ENCODE measurements at places on chromosomes 6 and 20. TPM values are rescaled to one million over a fixed set of nuclear protein-coding genes. Genes with fewer than 3 reads are reported as not detected.

DNA sequence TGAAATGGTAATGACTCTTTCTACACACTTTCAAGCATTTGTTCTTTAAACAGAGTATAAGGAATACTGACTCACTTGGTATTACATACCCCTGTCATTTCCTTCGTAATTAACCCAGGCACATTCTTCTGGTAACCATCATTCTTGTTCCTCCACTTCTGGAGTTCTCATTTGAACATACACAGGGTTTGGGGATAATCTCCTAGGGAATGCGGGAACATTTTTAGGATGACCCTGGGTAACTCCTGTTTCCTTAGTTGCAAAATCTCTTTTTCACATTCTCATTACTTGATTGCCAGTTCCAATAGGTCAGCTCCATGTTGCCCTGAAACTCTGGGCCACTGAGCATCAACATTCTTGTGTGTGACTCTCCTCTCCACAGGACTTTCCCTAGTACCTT is 51.5 kb upstream of the E2F3 start:
- no peak for DNase-seq

The KHDC1L gene
- total RNA-seq = not detected

GRCh38 chr20:63940071-63940471 is 16.1 kb downstream of the UCKL1 start:
- DNase-seq = no peak

GRCh38 chr6:162615016-162615705 is 112.4 kb downstream of the PRKN start:
- no peak for DNase-seq

GRCh38 chr6:79115553-79116182 is 37.6 kb upstream of the PHIP start:
- no peak for DNase-seq

DNA sequence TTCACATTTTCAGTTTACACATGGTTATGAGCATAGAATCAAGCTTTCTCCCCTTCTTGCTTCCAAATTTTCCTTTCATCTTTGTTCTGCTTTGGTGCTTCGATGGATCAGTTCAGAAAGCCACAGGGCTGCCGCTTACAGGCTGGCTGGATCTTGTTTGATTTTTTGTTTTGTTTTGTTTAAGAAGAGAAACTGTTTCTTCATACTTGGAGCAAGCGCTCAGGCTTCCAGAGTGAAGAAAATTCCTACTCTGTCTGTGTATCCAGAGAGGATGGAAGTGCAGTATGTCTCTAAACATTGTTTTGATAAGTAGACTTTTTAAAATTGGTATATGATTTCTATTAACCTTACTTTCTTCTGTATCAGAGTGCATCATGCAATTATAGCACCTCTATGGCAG is 66.9 kb downstream of the ARID1B start:
- DNase-seq = no peak

GRCh38 chr6:3290149-3290930 is 31.6 kb downstream of the PSMG4 start:
- peak; percentile 11 for DNase-seq

DNA sequence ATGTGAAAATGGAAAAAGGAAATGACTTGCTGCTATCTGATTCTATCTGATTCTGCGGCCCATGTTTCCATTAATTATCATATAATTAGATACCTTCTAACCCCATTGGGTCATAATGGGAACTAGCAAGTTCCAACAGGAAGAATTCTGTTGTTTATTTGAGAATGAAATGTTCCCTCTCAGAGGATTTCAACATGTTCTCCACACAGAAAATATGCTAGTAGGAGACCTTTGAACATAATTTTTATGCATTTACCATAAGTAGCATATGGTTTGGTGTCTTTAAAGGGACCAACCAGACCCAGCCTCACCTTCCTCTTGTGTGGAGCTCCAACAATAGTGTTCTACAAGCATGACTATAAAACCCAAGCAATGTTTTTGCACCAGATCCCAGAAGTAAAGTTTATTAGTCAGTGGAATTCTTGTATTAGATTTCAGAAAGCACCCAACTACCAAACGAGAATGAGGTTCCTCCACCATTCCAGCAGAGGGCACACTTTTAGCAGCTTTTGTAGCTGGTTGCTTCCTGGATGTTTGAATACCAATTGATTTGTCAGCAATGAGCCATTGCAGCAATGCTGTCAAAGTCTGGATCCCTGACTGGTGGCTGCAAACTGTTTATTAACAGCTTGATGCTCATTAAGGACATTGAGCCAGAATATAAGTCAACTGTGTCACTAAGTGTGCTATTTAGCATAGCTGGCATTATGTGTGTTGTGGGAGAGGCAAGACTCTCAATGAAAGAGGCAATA is 143.6 kb upstream of the GJE1 start:
- DNase-seq = no peak

DNA sequence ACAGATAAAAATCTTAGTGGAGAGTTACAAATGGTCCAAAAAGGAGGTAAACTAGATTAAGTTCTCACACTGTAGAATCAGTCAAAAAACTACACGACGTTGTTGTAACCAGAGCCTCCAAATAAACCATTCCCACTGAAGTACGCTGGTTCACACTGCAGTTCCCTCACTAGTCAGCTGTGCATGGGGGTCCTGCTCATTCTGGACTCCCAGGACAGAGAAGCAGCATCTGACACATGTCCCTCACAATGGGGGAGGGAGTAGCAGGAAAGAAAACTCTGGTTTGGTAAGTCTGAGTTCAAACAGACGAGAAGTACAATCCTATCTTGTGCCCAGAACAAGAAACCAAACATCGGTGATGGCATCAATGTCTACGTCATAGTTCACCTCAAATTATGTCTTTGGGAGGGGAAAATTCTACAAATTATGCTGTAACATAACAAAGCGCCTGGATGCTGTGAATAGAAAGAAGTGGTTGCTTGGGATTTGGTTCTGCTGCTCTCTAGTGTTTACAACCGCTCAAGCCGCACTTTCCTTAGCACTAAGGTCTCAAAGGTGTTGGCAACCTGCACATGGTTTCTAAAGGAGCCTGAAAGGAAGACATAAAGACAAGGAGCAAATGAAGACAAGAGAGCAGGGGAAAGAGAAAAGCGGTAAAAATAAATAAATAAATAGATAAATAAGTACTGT is 208.0 kb downstream of the GMDS start:
- no peak for DNase-seq

DNA sequence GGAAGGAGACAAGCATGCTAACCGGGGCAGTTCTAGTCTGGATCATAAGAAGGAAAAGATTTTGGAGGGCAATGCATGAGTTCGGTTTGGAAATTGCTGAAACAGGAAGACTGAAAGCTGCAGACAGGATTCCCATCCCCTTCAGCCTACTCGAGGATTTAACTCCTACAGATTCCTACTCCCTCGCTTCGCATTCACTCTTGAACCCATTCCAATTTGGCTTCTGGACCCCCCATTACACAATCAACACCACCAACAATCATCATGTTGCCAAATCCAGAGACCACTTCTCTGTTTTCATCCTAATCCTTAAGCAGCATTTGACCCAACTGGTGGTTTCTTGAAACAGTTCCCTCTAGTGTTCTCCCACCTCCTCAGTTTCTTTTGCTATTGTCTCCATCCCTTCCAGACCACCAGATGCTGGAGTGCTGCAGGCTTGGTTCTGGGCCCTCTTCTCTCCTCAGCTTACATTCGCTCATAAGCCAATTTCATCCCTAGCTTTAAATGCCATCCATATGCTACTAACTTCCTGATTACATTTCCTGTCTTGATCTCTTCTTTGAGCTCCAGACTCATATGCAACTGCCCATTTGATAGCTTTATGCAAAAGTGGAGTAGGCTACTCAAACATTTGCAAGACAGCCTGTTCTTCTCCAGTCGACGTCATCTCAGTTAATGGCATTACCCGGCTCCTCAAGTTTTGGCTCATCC is 66.5 kb downstream of the DTNBP1 start:
- DNase-seq = no peak

DNA sequence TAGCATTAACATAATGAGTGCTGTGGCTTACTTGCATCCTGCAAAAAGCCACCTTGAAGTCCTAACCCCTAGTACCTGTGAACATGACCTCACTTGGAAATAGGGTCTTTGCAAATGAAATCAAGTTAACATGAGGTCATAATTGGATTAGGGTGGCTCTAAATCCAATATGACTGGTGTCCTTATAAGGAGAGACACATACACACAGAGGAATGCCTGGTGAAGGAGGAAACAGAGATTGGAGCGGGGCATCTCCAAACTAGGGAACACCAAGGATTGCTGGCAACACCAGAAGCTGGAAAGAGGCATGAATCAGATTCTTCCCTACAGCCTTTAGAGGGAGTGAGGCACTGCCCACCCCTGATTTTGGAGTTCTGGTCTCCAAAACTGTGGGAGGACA is 17.6 kb upstream of the RPS6KA2 start:
- no peak for DNase-seq

The DDO gene
- 3.3 TPM for total RNA-seq

DNA sequence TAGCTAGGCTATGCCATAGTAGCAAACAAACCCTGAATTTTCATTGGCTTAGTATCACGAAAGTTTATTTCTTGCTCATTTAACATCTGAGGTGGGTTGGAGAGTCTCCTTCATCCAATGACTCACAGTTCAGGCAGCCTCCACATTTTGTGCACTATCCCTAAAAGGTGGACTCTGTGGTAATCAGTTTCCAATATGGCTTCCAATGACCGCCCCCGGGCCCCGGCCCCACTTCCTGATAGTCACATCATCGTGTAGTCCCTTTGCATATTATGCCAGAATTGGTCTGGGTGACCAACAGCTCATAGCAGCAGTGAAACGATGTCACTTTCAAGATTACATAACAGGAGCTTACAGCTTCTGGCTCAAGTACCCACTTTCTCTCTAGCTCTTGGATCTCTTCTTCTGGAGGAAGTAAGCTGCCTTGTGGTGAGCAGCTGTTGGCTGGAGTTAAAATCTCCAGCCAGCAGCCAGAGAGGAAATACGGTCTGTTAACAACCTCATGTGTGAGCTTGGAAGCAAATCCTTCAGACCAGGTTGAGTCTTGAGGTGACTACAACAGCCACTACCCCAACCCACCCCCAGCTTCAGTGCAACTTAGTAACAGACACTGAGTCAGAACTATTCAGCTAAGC is 7.8 kb downstream of the HCRTR2 start:
- DNase-seq = no peak

GRCh38 chr6:119333707-119334295 is 15.8 kb downstream of the MAN1A1 start:
- no peak for DNase-seq

- DNase-seq = no peak
Observed at GRCh38 chr6:40695114-40695513, 108.0 kb upstream of the LRFN2 start.

- no peak for DNase-seq
Observed at GRCh38 chr6:22575190-22575589, 5.8 kb downstream of the HDGFL1 start.
